ENCODE measurements at places on chromosomes 12 and 14. TPM values are rescaled to one million over a fixed set of nuclear protein-coding genes. Genes with fewer than 3 reads are reported as not detected.

GRCh38 chr12:101859664-101860607 is 17.4 kb upstream of the DRAM1 start:
- no peak for DNase-seq

DNA sequence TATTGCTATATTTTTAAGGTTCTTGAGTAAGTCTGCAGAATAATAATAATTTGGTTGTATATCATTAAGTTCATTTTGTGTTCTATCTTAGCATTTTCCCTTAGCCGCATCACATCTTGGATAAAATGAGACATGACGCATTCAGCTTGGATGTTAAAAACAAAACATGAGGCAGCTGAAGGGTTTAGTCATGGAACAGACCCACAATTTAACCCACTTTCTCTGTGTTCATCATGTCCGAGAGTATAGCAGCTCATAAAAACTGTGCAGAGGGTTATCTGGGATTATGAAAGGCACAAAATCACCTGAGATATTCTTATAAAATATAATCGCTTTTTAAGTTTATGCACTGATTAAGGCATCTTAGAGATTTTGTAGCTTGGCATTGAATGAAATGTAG is 219.3 kb downstream of the TRHDE start:
- no peak for DNase-seq

Gene DBX2
- not detected for total RNA-seq

- no peak for DNase-seq
Measured at GRCh38 chr12:53505086-53505485, 2.2 kb downstream of the NPFF start.

DNA sequence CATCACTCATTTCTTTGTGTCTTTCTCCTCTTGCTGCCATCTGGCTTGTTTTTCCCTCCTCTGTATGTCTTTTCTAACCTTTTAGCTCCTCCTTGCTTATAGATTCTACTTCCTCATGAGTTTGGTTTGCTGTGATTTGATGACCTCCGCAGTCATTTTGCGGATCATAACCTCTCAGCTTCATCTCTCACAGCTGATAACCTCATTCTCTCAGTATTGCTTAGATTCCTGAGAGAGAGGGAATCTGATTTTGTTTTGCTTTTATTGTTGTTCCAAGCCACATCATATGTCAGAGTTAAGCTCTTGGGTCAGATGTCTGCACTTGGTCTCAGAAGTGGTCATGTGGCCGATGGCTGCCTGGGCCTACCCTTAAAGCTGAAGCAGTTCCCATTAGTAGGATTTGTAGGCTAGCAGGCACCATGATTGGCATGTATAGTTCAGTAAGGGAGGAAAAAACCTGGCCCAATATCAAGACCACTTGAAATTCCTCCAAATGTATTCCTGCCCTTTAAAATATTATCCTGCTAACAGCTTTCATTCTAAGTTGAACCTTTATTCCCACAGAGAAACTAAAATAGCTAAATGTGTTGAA is 13.5 kb downstream of the ZNF664 start:
- no peak for DNase-seq

Gene C3AR1
- total RNA-seq, result 0.79 TPM

DNA sequence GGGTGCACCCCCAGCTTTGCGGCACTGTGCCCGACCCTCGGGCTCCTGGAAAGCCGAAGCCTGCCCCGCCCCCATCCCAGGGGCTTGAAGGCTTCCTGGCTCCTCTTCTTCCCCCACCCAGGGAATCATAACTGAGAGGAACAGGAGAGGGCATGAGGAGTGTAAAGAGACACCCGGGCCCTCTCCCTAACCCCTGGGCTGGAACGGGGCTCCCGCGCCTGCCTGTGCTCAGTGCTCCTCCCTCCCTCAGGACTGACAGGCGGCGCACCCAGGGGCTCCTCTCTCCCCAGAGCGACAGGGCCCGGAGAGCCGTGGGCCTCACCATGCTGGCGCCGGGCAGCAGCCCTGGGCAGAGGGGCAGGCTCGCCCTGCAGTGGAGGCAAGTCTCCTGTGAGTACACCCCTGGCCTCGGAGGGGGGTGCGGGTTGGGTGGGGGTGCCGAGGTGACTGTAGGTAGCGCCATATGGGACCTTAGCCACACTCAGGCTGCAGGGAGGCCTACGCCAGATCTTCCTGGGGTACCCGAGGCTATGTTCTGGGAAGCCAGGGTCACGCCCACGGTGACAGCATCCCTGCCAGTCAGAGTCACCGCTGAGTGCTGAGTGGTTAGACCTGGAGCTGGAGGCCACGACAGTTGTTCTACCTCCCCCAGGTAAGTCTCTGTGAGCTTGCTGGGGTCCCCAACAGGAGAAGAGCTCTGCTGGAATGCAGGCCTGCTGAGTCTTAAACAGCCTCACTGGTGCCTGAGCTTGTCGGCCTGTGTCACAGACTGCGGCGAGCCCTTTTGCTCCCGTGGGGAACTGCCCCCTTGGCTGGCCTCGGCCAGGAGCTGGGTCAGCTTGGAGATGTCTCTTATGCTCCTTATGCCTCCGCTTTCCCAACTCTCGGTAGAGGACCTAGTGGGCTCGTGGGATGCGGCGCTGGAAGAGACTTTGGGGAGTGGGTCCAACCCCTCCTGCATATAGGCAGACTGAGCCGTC is 7.8 kb downstream of the LRTM2 start:
- DNase-seq, result no peak

- no peak for DNase-seq
Measured at GRCh38 chr12:43288671-43289425, 263.2 kb downstream of the ADAMTS20 start.

GRCh38 chr14:100381395-100382105 is 58.4 kb downstream of the SLC25A47 start:
- no peak for DNase-seq

Gene SERPINA3
- not detected for total RNA-seq

Gene ANHX
- total RNA-seq, result not detected

DNA sequence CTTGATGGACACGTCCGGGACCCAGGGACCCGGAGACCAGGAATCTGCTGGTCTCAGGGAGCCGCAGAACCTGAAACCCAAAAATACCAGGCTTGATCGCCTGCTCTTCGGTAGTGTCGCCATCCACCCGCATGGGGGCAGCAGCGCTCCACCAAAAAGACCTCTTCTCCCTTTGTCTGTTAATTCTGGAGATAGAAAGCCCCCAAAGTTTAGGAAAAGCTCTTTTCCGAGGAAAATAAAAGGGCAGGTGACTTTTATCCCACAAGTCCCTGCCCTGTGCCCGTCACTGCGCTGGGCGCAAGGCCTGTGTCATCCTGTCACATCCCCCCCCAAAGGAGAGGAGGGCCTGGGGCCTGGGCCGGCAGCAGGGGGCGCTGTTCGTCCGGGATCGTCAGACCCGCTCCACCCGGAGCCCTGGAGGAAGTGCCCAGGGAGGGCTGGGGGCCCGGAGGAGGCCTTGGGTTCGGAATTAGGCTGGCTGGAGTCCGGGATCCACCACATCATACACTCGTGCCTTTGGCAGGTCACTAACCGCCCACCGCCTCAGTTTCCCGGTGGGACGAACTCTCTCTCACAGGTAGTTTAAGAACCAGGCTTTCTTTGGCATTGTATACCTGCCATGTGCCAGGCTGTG is 31.9 kb downstream of the DAD1 start:
- DNase-seq, result peak; percentile 95

DNA sequence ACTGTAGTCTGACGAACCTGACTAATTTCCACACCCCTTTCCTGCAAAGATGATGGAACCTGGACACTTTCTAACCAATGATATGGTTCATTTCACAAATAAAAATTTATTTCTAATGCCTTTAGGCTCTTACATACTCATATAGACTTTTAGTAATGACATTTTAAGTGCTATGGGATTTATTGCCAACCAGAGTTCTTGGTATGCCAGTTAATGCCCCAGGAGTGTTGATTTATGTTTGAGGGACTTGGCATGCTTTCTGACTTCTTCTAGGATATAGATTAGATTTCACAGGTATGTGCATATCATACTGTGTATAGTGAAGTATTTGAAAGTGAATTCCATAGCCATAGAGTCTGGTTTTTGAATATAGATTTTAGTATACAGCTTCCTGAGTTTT is 159.5 kb downstream of the CFAP54 start:
- no peak for DNase-seq

Gene CCDC38
- total RNA-seq, result 0.63 TPM

Gene DPPA3
- not detected for total RNA-seq

DNA sequence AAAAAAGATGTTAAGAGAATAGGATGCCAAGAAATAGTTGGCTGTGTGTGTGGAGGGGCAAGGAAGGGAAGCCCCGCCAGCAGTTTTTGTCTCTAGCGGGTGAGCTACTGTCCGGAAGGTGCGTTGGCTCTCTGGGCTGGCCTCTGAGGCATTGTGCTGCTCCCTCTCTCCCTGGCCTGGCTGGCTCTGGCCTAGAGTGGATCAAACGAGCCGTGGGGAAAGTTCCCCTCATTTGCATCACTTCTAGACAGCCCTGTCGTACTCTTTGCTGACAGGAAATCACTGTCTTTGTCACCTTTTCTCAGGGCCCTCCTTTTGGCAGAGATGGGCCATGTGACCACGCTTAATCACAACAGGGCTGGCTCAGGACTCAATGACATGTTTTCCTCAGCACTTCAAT is 236.1 kb upstream of the NPAS3 start:
- peak; percentile 23 for DNase-seq

DNA sequence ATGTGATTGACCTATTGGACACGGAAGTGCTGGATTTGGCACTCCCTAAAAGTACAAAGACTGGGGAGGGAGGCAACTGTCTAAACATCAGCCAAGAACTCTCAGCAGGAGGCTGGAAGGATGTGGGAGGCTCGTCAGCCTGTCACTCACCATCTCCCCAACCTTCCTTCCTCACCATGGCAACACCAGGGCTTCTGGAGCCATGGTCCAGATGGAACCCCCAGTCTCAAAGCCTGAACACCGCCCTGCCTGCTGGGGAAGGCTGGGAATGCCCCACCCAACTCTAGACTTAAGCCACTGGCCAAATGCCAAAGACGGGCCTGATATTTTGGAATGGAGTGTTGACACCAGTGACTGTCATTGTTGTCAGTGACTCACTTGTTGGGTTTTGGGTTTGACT is 55.3 kb downstream of the GALNT16 start:
- DNase-seq, result no peak

GRCh38 chr12:27982951-27983350 is 10.4 kb upstream of the PTHLH start:
- no peak for DNase-seq

- DNase-seq, result no peak
Measured at GRCh38 chr12:75103822-75104221, 105.8 kb downstream of the KCNC2 start.

DNA sequence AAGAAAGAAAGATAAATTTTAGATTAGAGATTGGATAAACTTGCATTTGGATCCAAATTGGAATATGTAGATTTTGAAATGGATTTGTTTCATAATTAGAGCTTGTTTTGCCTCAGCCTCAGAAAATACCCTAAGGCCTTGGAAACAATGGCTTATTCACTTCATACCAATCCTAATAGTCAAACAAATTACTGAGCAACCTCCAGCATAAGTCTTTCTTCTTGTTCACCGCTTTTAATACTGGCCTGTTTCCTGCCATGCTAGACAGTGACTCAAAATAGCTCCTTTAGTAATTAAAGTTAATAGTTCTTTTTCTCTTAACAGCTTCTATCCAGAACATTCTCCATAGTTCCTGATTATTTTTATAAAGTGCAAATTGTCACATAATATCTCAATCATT is 110.9 kb upstream of the DNM1L start:
- no peak for DNase-seq

All from activated T-cell treated with anti-CD3 and anti-CD28 coated beads, Interleukin-2, amount 50 U/mL, for 72 hours (primary cell).